CD4-positive, alpha-beta T cell (primary cell): ENCODE measurements at places on chromosomes 6 and 20.

DNA sequence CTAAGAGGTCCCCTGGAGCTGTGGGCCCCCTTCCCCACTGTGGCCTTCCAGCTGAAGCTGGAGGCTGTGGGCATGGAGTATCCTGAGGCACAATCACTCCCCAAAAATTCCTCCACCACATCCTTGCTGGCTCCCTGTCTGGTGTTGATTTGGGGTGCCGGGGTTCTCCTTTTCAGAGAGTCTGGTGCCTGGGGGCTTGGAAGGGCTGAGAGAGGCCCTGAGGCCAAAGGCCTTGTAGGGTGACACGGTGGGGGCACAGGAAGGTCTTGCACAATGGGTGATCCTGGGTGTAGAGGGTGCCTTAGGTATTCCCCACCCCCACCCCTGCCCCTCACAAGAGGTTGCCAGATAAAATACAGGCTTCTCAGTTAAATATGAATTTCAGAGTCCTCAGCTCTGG, 33.2 kb upstream of the VEGFA start:
- no peak for DNase-seq

- DNase-seq = no peak
Measured at GRCh38 chr6:129239825-129240491, 357.0 kb downstream of the LAMA2 start.

DNA sequence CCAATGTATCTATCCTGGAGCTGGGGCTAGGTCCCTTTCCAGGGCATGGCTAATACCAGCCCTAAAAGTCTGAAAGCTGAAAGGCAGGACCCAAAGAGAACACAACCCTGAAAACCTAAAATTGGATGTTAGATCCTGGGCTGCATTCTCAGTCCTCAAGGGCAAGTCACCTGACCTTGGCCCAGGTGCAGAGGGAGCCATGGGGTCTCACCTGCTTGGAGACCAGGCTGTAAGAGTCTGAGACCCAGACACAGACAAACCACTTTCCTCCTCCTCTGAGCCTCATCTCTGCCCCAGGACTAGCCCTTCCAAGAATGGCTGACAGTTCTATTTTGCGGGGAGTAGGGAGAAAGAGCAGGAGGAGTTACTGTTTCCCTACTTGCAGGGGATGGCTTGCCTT, 60.0 kb downstream of the EFCAB8 start:
- no peak for DNase-seq

DNA sequence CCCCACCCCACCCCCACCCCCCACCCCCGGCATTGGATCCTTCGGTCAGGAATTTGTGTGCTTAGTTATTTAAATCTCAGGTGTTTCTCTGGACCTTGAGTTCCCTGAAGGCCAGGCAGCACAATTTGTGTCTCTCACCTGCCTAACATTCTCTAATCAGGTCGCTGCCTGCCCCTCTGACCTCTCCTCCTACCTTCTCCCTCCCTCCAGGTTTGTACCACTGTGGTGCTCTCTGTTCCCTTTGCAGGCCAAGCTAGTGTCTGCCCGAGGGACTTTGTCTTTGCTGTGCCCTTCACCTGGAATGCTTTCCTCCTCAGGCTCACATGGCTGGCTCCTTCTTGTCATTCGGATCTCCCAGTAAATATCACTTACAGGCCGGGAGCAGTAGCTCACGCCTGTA, 131.4 kb upstream of the SLC2A12 start:
- DNase-seq = no peak

DNA sequence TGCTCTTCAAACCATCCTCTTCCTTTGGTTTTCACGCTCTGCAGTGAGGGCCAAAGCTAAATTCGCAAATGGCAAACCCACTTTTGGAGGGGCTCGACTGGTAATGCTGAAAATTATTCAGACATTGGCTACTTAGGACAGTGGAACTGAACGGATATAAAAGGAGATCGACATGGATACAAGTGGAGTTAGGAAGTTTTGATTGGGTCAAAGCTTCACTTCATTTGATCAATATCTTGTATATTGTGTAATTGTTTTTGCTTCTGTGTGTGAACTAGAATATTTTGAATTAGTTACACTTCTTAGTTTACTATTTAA, 1.2 kb downstream of the FAM8A1 start:
- no peak for DNase-seq

GRCh38 chr6:131419702-131420101, 153.3 kb upstream of the ARG1 start:
- no peak for DNase-seq

DNA sequence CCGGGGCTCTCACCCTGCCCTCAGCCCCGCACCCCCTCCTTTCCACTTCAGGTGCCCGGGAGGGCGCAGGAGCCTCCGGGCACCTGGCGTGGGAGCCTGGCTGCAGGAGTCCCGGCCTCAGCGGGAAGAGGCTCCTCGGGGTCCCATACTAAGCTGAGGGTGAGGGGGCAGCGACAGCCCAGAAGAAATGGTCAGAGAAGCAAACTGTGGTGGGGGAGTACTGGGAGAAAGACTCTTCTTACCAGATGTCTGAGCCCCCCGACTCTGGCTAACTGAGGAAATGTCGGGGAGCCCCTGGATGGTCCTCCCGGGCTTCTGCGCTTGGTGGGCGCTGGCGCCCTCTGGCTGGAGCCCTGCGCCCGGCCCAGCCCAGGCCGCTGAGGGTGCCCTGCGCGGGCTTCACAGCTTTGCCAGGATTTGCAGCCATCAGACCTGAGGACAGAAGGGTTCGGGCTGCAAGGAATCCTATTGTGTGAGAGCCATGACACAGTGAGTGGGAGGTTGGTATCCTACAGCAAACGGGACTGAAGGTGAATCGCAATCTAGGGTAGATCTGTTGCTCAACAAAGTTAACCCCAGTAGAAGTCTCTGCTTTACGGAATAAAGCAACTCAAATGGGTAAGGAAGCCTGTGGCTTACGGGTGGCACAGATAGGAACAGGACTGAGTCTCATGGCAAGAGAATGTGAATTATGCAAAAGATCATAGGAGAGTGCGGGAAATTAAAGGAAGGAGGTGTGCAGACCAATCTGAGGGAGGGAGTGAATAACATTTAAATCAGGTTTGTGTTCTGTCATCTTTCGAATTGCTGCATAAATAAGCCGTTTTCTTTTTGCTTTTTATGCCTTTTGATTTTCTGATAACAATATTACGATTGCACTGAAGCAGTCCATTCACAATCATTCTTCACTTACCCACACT, 639 bp upstream of the RCAN2 start:
- no peak for DNase-seq

DNA sequence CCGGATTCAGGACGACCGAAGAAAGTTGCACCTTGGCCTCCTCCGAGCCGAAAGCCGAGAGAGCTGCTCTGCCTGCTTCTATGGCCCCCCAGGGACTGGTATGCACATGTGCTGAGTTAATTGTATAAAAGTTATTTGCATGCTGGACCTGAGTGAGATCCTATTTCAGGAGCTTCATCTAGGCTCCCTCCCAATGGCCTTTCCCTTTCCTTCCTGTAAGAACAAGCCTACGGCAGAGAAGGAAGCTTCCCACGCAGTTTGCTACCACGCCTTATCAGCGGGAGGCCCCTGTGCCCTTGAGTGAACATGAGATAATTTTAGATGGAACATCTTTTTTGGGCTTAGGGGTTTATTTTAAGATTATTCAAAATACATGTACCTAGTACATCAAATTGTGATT, 65.9 kb downstream of the RIN2 start:
- no peak for DNase-seq

GRCh38 chr6:25202504-25202903, 76.7 kb upstream of the CARMIL1 start:
- no peak for DNase-seq

DNA sequence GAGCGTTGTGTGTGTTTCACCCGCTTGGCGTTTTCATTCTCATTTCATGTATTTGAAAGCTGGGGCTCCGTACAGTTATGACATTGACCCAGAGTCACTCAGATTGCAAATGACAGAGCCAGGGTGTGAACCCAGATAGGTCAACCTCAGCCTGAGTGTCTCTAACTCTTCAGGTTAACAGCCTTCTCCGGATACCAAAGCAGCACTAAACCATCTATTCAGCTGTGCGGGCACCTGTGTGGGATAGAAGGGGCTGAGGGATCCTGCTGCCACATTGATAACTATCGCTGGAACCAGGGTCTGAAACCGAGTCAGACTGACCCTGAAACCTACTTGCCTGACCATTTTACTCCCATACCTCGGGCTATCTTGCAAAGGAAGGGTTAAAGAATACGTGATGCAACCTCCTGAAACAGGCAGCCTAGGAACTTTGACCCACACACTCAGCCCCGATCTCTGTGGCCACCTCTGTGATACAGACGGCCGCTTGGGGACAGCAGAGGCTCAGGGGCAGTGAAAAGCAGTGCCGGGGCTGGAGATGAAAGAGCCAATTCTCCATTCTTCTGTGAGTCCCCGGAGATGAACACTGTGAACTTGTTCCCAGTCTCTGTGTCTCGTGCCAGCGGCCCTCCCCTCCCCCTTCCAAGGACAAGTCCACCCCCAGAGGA, 233.5 kb upstream of the QKI start:
- no peak for DNase-seq

- DNase-seq = no peak
Measured at GRCh38 chr6:44009425-44010321, 117.6 kb downstream of the MRPL14 start.

DNA sequence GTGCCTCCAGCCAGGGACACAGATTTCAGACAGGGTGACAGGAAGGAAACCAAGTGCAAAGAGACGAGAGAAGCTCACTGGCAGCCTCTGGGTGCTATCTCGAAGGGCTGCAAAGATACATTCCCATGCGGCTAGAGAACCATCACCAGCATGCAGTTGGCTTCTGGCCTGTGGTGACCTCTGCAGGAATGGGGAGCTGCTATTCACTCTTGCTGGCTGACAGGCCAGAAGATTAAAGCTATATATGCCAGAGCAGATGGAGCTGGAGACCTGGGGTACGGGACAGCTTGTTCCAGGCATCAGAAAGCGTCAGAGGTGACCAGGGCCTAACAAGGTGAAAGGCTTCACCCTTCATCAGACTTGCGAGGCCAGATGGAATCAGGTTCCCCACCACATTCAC, 20.0 kb downstream of the MAP1LC3A start:
- no peak for DNase-seq

DNA sequence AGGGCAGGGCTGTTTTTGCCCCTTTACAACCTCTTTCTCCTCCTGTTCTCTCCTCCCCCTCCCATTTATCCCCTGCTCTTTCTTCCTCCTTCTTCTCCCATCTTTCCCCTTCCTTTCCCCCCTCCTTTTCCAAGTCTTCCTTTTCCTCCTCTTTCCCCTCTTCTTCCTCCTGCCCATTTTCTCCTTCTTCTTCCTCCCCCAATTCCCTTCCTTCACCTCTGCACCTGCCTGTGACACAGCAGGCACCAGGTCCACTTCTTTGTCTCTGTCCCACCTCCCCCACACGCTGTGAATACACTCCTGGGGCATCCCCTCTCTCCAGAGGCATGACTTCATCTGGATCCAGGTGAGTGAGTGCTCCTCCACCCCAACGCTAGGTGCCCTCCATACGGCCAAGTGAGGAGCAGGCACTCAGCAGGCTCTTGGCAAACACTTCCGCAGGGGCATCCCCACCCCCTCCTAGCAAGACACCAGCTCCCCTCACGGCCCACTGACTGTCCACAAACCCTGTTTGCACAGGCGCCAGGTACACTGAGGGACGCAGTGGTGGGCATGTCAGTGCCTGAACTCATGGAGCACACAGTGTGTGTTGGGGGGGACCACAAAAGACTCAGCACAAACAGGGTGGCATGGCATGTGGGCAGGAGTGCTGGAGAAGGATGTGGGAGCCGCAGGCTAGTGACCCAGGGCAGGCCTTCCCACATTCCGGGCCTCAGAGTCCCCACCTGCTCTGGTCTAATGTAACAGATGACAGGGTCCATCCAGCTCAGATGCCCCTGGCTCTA, 10.7 kb upstream of the TLDC2 start:
- DNase-seq = no peak

DNA sequence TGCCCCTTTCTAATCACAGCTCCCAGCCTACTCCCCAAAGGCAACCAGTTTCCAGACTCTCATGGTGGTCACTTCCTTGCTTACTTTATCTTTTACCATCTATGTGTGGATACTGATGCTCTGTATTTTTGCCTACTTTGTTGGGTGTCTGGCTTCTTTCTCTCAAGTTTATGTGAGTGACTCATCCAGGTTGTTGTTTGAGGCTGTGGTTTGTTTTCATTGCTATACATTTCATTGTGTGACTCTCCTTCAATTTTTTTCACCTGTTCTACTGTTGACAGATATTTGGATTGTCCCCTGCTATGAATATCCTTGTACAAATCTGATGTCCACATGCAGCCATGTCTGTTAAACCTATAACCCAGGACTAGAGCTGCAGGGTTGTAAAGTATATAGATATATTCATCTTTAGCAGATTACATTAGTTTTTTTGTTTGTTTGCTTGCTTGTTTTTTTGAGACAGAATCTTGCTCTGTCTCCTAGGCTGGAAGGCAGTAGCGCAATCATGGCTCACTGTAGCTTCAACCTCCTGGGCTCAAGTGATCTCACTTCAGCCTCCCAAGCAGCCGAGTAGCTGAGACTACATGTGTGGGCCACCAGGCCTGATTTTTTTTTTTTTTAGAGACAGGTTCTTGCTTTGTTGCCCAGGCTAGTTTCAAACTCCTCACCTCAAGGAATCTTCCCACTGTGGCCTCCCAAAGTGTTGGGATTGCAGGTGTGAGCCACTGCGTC, 72.9 kb upstream of the EEF1E1 start:
- DNase-seq = no peak

- DNase-seq = no peak
Measured at GRCh38 chr6:111727802-111728201, 122.1 kb upstream of the TRAF3IP2 start.

GRCh38 chr6:28383235-28384142, 16.1 kb downstream of the ZSCAN12 start:
- no peak for DNase-seq

DNA sequence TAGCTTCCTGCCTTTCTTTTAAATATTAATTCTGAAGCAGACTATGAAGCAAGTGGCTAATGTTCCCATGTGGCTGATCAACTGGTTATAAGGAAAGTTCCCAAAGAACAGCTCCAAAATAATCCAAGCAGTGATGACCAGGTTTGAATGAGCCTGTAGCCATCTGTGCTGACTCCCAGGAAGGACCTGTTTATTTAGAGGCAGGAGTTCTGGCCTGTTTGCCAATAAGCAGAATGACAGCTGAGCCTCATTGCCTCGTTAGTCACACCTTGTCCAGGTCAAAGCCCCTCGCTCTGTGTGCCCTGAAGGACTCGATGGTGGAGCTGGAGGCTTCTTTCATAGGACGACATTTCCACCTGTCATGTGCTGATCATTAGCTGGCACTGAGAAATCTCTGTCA, 97.4 kb downstream of the TMEM170B start:
- no peak for DNase-seq
